ENCODE measurements at places on chromosomes 7 and 10.

DNA sequence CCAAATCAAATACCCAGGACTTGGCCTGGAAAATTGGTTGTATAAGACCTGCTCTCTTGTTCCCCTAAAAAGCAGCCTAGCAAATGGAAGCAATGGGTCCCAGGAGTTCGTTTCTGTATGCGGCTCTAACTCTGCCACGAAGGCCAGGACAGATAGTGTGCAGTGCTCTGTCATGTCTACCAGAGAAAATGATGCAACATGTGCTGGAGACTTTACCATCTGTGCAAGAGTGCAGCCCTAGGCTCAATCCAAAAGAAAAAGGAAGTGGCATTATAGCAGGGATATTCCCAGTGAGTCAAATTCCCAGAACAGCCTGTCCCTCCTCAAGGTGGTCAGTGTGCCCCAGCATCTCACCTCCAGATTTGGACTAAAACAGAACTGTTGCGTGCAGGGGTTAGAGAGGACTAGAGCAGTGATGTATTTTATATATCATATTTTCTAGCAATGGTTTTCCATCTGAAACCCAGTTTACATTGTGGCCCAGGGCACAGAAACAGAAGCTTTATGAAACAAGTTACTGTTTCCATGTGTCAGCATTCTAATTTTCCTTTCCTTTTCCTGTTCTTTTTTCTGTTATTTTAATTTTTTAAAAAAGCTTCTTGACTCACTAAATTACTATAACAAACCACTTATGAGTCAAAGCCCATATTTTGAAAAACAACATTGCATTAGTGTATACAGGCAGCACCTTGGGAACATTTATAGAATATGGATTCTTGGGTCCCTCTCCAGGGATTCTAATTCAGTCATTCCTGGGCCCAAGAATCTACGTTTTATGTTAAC, 311.2 kb downstream of the RNLS start:
- peak; percentile 74 for ATAC-seq

DNA sequence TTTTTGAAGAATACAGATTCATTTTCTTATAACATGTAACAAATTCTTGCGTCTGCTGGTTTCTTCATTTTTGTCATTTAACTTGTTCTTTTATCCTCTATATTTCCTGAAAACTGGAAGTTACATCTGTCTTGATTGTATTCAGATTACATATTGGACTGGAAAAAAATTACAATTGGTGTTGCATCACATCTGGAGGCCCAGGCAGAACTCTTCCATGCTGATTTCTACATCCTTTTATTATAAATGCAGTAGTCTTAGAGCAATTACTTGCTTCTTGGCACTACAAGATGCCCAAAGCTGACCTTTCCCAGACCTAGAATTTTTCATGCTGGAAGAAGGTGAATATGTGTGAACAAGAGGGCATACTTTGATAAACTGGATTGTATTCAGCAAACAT, 460.9 kb upstream of the CNTNAP2 start:
- no peak for ATAC-seq

GRCh38 chr10:123269675-123270074, 115.5 kb downstream of the BUB3 start:
- no peak for ATAC-seq

GRCh38 chr7:129247087-129247486, 22.3 kb downstream of the AHCYL2 start:
- no peak for ATAC-seq

DNA sequence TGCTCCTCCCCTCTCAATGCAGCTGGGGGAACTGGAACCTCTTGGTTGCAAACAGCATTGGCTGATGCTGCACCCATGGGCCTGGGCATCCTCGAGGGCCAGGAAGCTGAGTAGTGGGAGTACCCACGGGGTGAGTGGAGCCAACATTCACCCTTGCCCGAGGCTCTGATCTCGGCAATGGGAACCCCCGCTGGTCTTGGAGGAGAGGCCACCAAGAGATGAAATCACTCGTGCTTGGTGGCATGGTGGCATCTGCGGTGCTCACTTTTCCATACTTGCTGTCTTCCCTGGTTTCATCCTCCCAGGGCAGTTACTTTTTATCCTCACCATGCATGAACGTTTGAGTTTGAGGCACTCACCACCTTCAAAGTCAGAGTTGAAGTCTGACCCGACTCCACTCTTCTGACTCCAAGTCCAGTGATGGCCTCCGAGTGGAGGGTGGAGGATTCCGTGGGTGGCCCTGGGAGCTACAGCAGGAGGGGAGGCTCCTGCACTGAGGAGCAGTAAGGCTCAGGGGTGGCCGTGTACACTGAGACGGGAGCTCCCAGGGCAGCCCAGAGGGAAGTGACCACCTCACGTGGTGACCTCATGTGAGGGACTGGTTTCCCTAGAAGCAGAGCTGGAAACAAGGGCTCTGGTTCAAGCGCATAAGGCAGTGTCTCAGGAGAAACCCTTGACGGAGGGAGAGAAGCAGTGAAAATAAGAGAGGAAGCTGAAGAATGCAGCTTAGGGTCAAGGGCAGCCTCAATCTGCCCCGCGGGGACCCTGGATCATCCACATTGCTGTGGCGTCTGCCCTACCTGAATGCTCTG, 349.1 kb downstream of the TCERG1L start:
- no peak for ATAC-seq

All from esophagus mucosa (tissue), 1 donor.